Tibial nerve (tissue), 4 donors: ENCODE measurements at places on chromosomes 2 and 18. TPM values are rescaled to one million over a fixed set of nuclear protein-coding genes. Genes with fewer than 3 reads are reported as not detected.

GRCh38 chr2:53104263-53104662 lies 663.3 kb upstream of the CHAC2 start:
- H3K4me1 ChIP-seq = no peaks in the 10 kb centered on the region
- H3K27ac ChIP-seq = no peak overlapping the region
- H3K36me3 ChIP-seq = no peaks in the 10 kb centered on the region
- no peak overlapping the region for H3K4me3 ChIP-seq
- no peaks in the 10 kb centered on the region for H3K27me3 ChIP-seq

Gene NT5C1B
- not detected for total RNA-seq

DNA sequence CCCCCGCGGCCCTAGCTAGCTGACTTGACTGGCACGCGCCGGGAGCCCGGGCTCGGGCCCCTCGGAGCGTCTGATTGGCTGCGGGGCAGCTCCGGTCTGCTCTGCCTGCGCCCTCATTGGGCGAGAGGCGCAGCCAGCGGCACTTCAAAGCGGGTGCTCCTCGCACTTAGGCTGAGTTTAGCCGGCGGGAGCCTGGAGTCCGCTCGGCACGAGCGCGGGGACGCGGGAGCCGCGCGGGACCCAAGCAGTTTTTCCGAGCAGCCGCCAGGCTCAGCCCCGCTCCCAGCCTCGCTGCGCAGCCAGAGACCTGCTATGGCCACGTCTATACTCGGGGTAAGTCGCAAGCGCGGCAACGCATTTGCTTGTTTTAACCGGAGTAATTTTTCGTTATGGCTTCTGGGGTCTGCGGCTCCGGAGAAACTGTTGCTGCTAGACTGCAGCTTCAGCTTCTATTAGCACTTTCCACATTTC lies at the start of gene SP9:
Gene SP9, plus strand, starts transcription at position 174 of the 471 bp plus-strand sequence. Its CDS starts 139 bp downstream, at position 313.
- DNase-seq = no peak
- H3K36me3 ChIP-seq = no peaks in the 10 kb centered on the region
- H3K4me3 ChIP-seq = peak within 1 kb of the TSS; percentile 26
- no peaks in the 10 kb centered on the region for H3K4me1 ChIP-seq
- H3K27me3 ChIP-seq = peaks cover 100% of the 10 kb centered on the region

DNA sequence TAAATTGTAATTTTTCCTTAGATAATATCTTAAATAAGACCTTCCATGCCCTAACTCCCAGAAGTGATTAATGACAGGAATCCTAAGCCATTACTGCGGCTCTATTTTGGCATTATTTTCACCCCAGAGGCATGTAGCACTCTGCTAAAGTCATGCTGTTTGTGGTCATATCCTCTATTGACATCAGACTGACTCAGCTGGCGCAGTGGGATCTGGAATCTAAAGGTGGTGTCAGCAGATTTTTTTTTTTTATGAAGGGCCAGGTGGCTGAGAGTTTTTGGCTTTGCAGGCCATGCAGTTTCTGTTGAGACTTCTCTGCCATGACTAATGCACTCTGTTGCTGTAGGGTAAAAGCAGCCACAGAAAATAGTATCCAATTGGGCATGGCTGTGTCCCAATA lies 64.1 kb upstream of the ACVR1C start:
- no peaks in the 10 kb centered on the region for H3K27me3 ChIP-seq
- no peak overlapping the region for H3K4me3 ChIP-seq
- DNase-seq = no peak
- H3K27ac ChIP-seq = no peak overlapping the region
- no peaks in the 10 kb centered on the region for H3K36me3 ChIP-seq

- no peaks in the 10 kb centered on the region for H3K27me3 ChIP-seq
- no peak overlapping the region for H3K27ac ChIP-seq
- no peak overlapping the region for H3K4me3 ChIP-seq
- H3K36me3 ChIP-seq = no peaks in the 10 kb centered on the region
- no peak for DNase-seq
- H3K4me1 ChIP-seq = no peaks in the 10 kb centered on the region
Measured at GRCh38 chr18:36514778-36515177, 217.3 kb downstream of the FHOD3 start.

DNA sequence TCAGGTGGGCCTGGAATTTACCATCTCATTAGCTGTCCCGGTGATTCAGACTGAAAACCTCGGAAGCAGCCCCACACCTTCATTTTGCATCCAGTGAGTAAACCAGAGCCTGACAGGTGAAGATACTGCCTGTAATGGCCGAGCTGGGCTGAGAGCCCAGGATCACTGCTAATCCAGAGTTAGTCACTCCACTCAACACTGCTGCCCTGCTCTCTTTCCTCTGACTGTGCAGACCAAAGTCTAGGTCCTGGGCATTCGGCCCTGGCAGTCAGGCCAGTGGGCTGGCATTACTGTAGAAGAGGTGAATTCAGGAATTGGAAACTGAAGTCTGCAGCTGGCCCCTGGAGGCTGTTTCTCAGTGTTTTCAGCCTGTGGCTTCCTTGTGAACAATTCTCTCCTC lies 44.3 kb downstream of the TMEM17 start:
- no peaks in the 10 kb centered on the region for H3K36me3 ChIP-seq
- DNase-seq = no peak
- H3K4me3 ChIP-seq = no peak overlapping the region
- H3K4me1 ChIP-seq = no peaks in the 10 kb centered on the region
- H3K27ac ChIP-seq = no peak overlapping the region
- no peaks in the 10 kb centered on the region for H3K27me3 ChIP-seq

Gene LYPD6B
- total RNA-seq = not detected

DNA sequence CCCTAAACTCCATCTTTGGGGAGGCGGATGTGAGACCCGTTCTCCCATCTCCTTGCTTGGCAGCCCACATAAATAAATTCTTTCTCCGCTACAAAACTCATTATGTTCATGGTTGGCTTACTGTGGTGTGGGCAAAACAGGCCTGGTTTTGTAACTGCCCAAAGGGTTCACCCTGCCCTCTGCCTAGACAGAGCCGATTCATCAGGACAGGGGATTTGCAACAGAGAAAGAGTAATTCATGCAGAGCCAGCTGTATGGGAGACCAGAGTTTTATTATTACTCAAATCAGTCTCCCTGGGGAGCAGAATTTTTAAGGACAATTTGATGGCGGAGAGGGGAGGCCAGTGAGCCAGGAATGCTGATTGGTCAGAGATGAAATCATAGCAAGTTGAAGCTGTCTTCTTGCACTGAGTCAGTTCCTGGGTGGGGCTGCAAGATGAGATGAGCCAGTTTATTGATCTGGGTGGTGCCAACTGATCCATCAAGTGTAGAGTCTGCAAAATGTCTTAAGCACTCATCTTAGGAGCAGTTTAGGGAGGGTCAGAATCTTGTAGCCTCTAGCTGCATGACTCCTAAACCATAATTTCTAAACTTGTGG lies 8.4 kb upstream of the RNF125 start:
- DNase-seq = no peak
- no peaks in the 10 kb centered on the region for H3K36me3 ChIP-seq
- no peaks in the 10 kb centered on the region for H3K4me1 ChIP-seq
- H3K27me3 ChIP-seq = no peaks in the 10 kb centered on the region
- H3K27ac ChIP-seq = no peak overlapping the region

Gene AQP12A
- total RNA-seq = 1.2 TPM

GRCh38 chr18:76233876-76234675 lies 261.0 kb downstream of the ZNF516 start:
- H3K27ac ChIP-seq = no peak overlapping the region
- no peaks in the 10 kb centered on the region for H3K27me3 ChIP-seq
- DNase-seq = no peak
- H3K36me3 ChIP-seq = no peaks in the 10 kb centered on the region

GRCh38 chr2:1990724-1991123 lies 246.4 kb upstream of the PXDN start:
- H3K27me3 ChIP-seq = no peaks in the 10 kb centered on the region
- no peak overlapping the region for H3K27ac ChIP-seq
- no peak overlapping the region for H3K4me3 ChIP-seq
- no peak for DNase-seq
